ENCODE measurements at places on chromosomes 16 and 17.

GRCh38 chr16:53773881-53774280 lies 69.9 kb downstream of the FTO start:
- DNase-seq = no peak

DNA sequence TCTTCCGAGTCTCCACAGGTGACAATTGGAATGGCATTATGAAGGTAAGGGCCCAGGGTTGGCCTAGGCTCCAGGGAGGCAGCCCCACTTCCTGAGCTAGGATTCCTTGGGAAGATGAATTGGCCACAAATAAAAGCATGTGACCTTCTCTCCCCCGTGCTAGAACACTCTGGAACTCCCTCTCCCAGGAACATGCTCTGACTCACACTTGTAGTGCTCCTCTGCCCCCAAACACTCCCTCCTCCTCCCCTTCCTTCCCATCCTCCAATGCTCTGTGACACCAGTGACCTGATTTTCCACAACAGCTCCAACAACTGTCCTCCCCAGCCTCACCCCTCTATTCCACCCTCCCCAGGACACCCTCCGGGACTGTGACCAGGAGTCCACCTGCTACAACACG lies 16.4 kb upstream of the ABCC3 start:
- no peak for DNase-seq

DNA sequence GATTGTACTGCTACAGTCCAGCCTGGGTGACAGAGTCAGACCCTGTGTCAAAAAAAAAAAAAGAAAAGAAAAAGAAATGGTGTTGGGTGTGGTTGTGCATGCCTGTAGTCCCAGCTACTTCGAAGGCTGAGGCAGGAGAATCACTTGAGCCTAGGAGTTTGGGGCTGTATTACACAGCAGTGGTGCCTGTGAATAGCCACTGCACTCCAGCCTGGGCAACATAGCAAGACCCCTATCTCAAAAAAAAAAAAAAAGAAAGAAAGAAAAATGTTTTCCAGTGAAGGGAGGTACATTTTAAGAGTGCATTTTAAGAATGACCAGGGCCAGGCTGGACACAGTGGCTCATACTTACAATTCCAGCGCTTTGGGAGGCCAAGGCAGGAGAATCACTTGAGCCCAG lies 6.3 kb downstream of the ARL2BP start:
- DNase-seq = no peak

- no peak for DNase-seq
Observed at GRCh38 chr17:67588326-67588725, 129.4 kb upstream of the NOL11 start.

DNA sequence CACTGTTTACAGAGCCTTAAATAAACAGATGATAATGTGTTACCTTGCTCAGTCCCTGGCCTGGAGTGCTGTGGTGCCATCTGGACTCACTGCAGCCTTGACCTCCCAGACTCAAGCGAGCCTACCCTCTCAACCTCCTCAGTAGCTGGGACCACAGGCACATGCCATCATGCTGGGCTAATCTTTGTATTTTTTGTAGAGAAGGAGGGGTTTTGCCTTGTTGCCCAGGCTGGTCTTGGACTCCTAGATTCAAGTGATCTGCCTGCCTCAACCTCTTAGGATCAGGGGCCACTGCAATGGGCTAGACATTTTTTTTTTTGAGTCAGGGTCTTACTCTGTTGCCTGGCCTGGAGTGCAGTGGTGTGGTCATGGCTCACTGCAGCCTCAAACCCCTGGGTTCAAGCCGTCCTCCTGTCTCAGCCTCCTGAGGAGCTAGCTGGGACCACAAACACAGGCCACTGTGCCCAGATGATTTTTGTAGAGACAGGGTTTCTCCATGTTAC lies 5.0 kb upstream of the NAGLU start:
- DNase-seq = no peak

- DNase-seq = no peak
Observed at GRCh38 chr16:1374418-1375297, 22.9 kb downstream of the GNPTG start.

DNA sequence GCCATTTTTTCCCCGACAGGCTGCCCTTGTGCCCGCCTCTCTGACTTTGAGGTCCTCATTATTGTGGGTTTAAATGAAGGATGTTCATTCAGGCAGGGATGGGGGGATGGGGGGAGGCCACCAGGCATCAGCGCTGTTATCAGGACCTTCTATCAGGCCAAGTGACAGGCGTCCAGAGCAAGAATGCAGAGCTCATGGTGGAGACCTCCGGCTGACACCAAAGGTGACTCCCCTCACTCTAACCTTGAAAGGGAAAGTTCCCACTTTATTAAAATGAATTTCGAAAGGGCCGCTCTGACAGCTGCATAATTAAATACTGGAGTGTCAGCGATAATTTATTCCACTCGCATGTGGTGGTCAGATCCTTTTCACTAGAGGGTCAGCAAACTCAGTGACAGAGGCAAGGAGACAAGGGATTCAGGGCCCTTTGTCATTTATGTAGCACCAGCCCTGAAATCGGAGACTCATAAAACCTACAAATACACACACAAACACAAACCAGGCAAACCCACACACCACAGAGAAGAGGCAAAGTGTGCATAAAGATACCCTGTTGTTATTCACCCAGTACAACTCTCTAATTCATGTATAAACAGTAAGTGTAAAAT lies 436.0 kb downstream of the MAF start:
- DNase-seq = no peak

DNA sequence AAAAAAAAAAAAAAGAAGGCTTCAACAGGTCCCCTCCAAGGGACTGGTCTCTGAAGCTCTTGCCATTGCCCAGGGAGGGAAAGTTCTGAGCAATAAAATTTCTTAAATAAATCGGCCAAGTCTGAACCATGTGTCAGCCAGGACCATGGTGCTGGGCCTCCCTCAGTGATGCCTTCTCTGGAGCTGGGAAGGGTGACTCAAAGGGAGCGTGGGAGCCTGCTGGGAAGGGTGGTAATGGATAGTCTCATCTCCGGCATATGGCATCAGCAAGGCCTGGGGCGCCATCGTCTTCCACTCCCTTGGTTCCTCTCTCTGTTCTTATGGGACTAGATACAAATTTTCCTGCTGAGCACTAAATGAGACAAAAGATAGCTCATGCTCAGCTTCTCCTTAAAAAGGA lies 2.3 kb downstream of the VKORC1 start:
- DNase-seq = no peak

DNA sequence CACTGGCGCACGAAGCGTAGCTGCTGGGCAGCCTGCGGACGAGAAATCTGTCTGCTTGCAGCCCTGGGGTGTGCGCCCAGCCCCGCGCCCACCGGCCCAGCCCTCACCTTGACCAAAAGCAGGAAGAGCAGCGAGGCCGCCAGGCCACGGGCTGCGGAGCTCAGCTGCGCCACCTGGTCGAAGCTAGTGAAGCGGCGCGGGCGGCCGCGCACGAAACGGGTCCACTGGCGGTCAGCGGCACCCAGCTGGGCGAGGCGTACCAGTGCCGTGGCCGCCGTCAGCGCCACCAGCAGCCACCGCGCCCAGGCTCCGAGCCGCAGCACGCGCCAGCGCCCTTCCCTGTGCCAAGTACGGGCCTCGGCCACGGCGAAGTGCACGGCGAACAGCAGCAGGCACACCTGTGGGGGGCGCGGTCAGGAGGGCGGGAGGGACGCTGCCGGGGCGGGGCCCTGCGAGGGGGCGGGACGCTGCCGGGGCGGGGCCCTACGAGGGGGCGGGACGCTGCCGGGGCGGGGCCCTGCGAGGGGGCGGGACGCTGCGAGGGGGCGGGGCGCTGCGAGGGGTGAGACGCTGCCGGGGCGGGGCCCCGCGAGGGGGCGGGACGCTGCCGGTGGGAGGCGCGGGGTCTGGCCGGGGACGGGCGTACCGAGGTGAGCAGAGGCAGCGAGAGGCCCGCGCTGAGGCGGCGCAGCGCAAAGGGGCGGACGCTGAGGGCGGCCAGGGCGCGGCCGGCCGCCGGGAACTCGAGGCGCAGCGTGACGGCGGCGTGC lies 43.2 kb downstream of the TSC2 start:
- DNase-seq = peak; percentile 60

DNA sequence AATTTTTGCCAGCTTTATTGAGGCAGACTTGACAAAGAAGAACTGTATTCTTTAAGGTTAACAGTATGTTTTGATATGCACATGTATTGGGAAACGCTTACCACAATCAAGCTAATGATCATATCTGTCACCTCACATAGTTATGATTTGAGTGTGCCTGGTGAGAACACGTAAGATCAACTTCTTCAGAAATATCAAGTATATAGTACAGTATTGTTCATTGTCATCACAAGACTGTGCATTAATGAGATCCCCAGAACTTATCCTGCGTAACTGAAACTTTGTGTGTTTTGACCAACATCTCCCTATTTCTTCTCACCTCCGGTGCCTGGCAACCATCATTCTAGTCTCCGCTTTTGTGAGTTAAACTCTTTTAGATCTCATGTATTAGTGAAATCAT lies 756.4 kb upstream of the EEF2KMT start:
- DNase-seq = no peak

DNA sequence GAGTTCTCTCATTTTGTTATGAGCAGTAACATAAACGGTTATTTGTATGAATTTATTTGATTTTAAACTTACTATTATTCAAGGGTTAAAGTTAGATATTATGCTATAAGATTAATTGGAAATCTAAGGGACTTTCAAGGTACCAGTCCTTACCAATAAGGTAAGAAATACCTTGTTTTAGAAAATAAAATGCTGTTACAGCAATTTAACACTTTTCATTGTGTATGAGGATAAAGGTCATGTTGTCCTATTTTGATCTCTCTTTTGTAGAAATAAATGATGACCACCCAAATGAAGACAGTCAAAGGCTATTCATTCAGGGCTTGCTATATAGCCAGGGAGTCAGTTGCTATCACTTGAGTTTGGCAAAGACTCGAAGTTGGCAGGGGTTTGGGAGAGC lies 1185.9 kb upstream of the GOT2 start:
- no peak for DNase-seq

DNA sequence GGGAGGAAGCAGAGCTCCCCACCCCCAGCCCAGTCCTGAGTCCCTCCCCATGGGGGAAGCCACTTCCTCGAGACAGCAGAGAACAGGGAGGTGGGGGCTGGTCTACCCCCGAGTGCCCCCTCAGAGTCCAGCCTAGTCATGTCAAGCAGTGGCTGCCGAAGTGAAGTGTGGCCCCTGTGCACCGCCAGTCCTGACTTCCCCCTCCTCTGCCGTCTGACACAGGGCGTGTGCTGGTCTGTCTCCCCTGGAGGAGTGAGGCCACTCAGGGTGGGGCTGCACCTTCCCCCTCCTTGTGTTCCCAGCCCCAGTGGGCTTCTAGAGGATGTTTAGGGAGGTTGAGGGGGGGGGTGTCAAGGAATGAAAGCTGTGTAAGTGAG lies 46.9 kb downstream of the MRC2 start:
- DNase-seq = no peak

DNA sequence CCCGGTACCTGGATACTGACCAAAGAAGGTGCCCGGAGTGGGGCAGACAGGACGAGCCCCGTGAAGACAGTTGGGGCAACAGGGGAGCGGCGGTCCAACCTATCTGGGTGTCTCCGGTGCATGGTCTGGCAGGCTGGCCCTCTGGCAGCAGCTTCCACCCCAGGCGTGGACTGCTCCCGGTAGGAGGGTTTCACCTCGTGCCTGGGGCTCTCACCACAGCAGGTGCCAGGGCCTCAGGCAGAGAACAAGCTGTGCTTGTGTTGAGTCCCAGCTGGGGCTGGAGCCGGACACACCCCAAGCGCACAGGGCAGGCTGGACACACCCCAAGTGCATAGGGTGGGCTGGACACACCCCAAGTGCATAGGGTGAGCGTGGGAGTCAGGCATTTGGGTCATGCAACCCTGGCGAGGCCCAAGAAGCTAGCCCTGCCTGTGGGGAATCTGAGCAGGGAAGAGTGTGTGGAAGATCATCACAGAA lies 1.5 kb upstream of the FBXL16 start:
- no peak for DNase-seq

DNA sequence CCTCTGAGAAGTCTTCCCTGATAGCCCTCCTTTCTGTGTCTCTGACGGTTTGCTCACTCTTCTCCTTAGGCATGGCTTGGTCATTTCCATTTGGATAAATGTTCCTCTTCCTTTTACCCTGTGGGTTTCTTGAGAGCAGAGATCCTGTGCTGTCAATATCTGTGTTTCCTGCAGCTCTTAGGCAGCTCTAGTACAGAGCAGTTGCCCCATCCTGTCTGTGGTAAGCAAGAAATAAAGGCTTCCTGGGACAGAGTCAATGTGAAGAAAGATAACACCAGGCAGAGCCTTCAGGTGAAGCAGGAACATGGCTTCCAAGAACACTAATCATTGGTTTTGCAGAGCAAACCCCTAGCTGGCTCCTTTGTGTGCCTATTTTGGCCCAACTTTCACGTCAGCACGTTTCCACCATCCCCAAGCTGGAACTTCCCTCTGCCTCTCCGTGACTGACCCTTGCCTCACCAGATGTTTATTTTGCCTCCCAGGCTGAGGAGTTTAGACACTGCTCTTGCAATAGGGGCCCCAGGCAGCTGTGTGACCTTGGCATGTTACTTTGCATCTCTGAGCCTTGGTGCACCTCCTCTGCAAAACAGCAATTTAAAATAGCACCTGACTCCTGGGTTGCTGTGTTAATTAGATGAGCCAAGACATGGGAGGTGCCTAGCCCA lies 49.6 kb upstream of the SIAH1 start:
- DNase-seq = no peak

DNA sequence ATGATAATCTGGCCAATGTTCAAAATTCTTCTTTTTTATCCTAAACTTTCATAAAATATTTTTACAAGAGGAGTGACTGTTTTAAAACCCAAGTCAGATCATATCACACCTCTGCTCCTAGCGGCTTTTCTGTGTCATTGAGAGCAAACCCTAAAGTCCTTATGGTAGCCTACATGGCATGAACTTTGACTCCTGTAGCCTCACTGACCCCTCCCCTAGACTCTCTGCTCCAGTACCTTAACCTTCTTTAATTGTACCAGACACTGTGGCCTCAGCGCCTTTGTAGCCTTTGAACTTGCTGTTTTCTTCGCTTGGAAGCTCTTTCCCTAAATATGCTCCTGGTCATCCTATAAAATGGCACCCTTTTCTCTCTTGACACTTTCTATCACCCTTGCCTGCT lies 7.3 kb upstream of the SMPD3 start:
- DNase-seq = no peak

DNA sequence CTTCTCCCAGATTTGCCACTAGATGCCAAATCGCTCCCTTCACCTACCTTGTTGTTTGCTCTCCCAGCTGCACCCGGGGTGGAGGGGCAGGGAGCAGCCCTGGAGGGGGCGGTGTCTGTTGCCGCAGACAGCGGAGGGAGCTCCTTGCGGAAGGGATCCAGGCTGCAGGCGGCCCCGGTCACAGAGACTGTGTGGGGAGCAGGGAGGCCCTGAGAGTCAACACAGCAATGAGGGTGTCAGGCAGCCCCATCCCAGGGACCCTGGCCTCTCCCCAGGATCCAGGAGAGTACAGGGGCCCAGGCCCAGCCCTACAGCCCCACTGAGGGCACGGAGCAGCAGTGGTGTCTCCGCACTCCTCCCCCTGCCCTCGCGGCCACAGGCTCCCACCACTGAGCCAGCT lies 50.5 kb upstream of the CHMP6 start:
- DNase-seq = no peak

- peak; percentile 6 for DNase-seq
Observed at GRCh38 chr17:55845385-55845784, 94.5 kb downstream of the PCTP start.

DNA sequence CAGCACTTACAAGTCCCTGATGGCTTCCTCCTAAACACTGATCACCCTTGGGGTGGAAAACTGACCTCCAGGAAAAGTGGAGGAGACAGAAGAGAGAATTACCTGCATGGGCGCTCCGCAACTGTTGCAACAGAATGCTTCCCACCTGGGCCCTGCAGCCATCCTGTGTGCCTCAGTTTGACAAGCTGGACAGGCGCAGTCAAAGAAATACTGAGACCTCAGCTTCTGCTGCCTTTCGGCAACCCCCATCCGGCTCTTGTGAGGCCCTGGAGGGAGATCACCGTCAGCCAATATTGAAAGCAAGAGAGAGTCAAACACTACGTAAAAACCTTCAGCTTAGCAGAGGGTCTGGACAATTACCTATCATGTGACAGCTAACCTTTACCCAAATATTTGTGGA lies 24.8 kb downstream of the SERPINF1 start:
- DNase-seq = no peak
